ENCODE measurements at places on chromosomes 2 and 18.

DNA sequence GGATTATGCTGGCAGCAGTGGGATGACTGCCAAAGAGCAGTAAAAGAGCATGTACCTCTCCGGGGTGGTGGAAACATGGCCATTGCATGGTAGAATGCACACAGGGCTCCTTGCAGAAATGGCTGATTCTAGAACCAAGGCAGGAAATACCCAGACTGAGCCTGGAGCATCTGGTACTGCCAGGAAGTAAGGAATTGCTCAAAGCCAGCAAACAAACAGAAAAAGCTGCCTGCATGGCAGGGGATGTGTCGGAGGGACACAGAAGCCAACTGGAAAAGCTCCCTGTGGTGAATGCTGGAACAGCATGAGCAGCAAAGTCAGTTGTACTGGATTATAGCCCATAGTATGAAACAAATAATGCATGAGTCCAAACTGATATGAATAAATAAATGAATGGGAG, 78.0 kb upstream of the NFATC1 start:
- DNase-seq = no peak

DNA sequence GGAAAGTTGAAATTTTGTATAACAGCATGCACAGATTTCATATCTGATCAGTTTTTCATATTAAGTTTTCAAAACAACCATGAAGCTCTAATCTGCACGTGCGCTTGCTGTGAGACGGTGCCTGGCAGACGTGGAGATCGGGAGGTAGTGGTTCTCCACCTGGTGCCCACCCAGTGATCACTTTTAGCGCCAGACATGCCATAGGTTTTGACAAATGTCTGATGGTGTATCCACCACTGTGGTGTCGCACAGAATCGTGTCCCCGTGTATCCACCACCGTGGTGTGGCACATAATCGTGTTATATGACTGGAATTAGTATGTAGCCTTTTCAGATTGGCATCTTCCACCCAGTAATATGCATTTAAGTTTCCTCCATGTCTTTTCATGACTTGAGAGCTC, 40.9 kb upstream of the KCNG2 start:
- no peak for DNase-seq

DNA sequence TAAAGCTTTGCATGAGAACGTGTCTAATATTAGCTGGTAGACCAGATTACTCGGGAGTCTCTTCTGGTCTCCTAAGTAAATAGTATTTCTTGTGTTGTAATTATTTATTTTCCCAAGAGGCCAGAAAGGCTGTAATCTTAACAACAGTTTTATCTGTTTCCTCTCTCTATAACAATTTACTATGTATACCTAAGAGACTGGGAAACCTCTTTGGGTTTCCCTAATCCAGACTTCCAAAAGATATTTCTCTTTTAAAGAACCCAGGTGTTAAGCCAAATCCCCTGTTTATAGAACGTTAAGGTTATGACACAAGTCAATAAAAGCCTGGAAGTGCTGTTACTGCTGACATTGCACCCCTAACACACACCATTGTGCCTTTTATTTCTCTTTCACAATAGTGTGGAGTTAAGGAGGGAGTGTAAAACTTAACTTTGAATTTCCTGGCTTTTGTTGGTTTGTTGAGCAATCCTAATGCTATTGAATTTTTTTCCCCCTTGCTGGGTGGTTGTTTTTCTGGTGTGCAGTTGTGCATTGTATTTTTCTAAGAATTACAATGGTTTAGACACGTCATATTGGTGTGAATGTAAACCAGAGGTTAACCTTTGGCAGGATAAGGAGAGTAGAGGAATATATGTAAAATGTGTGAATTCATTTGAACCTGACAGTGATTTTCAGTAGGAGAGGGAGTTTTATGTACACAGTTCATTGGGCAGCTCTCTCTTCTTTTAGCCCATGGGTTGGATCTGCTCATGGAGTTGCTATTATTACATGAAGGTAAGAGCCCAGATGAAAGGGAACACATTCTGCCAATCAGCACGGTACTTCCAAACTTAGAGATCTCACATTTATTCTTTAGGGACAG, 192.8 kb downstream of the MTX2 start:
- no peak for DNase-seq

DNA sequence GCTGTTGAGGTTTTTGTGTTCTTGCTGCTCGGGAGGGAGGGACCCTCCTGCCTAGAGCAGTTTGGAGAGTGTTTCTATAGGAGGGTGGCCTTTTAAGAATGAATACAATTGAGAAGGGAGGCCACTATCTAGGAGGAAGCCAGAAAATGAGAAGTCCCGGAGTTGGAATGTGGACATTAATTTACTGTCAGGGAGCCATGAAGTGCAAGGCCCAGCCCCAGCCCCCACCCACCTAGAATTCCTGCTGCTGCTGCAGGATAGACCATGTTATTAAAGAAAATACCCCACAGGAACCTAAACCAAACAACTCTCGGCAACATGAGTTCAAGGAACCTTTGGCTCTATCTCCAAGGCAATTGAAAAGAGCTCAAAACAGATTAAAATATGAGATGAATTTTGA, 46.0 kb downstream of the ZBTB7C start:
- DNase-seq = no peak

GRCh38 chr2:105798595-105798994, 53.9 kb downstream of the NCK2 start:
- peak; percentile 63 for DNase-seq
